Sigmoid colon (tissue), 7 donors: ENCODE measurements at places on chromosomes 6 and 20. TPM values are rescaled to one million over a fixed set of nuclear protein-coding genes. Genes with fewer than 3 reads are reported as not detected.

- no peak overlapping the region for H3K4me3 ChIP-seq
- no peaks in the 10 kb centered on the region for H3K4me1 ChIP-seq
- peaks cover 76% of the 10 kb centered on the region for H3K36me3 ChIP-seq
These were observed 17.6 kb downstream of the TMEM74B start for GRCh38 chr20:1166948-1167720.

GRCh38 chr20:24954151-24954550 lies 5.1 kb downstream of the CST7 start:
- H3K27ac ChIP-seq, result no peak overlapping the region
- peaks cover 5% of the 10 kb centered on the region for H3K27me3 ChIP-seq
- H3K4me3 ChIP-seq, result no peak overlapping the region
- peak; percentile 58 for DNase-seq
- no peaks in the 10 kb centered on the region for H3K4me1 ChIP-seq
- peaks cover 27% of the 10 kb centered on the region for H3K36me3 ChIP-seq

GRCh38 chr6:93226822-93227221 lies 192.5 kb downstream of the EPHA7 start:
- no peak for DNase-seq
- no peaks in the 10 kb centered on the region for H3K27me3 ChIP-seq
- H3K27ac ChIP-seq, result no peak overlapping the region
- no peak overlapping the region for H3K4me3 ChIP-seq
- H3K4me1 ChIP-seq, result no peaks in the 10 kb centered on the region
- no peaks in the 10 kb centered on the region for H3K36me3 ChIP-seq

DNA sequence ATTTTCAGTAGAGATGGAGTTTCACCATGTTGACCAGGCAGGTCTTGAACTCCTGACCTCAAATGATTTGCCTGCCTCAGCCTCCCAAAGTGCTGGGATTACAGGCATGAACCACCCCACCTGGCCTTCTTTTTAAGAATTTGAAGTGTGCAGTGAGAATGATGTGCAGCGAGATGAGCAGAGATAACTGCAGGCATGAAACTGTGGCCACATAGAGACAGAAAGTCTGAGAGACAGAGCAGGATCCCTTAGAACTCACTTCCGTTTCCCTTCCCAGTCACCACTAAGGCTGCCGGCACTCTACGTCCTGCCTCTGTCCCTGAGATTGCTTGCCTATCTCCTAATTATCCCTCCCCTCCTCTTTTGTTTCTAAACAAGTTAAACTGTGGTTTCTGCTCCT lies 27.2 kb downstream of the IL22RA2 start:
- H3K27me3 ChIP-seq, result no peaks in the 10 kb centered on the region
- H3K4me3 ChIP-seq, result no peak overlapping the region
- no peaks in the 10 kb centered on the region for H3K4me1 ChIP-seq
- no peaks in the 10 kb centered on the region for H3K36me3 ChIP-seq

DNA sequence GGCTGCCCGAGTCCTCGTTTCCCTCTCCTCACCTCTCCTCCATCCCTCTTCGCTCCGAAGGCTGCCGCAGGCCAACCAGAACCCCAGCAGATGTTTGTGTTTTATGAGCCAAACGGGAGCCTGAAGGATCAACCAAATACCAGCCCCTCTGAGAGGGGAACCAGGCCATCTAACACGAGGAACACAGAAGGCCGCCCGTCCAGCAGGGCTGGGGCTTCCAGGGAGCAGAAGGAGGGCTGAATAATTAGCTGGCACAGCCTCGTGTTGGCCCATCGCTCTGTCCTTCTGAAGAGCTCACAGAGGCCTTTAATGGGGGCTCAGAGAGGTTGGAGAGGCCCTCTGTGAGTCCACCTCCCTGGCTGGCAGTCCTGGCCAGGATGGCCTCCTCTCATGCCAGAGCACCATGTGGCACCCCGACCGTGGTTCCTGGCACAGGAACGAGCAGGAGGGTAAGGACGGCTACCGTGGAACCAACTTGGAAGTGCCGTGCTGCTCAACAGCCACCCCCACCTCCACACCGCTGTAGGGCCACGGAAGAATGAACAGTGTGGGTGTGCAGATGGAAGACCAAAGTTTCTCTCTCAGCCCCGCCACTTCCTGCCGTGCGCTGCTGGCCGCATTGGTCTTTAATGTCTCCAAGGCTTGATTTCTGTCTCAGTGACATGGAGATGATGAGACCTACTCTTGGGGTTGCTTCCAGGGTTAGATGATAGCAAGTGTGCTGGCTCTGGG lies 155.2 kb downstream of the SCML4 start:
- H3K36me3 ChIP-seq, result no peaks in the 10 kb centered on the region
- no peak overlapping the region for H3K27ac ChIP-seq
- H3K4me1 ChIP-seq, result peaks cover 10% of the 10 kb centered on the region
- H3K27me3 ChIP-seq, result no peaks in the 10 kb centered on the region
- DNase-seq, result no peak

DNA sequence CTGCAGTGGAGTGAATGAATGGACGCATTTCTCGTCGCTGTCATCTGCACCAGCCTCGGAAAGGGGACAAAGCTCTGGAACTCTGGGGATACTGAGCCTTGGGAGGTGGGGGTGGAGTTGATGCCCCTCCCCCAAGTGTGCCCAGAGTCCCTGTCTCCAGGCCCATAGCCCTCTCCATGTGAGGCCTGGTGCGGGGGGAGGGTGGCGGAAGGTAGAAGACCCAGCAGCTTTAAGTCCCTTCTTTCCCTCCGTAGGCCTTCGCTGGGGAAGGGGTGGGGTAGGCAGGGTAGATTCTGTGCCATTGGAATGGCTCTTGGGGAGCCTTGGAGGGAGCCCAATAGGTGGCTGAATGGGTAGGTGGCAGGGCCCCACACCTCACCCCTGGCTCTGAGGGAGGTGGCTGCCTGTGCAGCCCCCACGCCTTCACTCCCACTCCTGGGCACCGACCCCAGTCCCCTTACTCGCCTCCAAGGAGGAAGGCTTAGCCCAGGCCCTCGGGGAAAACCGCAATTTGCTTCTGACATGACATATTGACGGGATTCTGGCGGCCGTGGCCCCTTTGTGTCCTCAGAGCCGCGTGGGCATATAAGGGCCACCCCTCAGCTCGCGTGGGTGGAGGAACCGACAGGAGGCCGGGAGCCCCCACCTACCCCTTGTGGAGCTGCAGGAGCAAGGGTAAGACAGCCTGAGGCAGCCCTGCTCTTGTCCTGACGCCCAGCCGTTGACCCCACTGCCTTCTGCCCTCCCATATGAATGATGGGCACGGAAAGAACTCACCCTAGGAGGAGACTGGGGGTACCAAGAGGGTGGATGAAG lies at the start of gene BPIFB3:
TSS of gene BPIFB3 (plus strand) at position 613 of the 816 bp plus-strand sequence. CDS start 1,533 bp downstream, outside the sequence.
- H3K36me3 ChIP-seq, result no peaks in the 10 kb centered on the region
- H3K27ac ChIP-seq, result no peak within 1 kb of the TSS
- no peaks in the 10 kb centered on the region for H3K4me1 ChIP-seq
- H3K27me3 ChIP-seq, result peaks cover 5% of the 10 kb centered on the region

DNA sequence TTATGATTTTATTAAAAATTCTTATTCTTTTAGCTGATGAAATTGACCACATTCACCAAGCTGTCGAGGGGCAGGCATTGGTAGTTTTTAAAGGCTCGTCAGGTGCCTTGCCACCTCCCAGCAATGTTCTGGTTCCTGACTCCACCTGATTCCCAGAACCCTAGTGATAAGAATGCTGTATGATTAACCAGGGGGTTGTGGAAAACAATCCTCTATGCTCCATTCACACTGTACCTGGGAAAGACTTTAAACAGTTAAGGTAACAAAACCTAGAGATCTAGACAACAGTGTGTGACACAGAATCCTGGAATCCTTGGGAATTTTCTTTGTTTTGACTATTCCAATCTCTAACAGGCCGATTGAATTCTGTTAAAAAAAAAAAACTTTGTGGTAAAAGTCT lies 165.7 kb upstream of the OLIG3 start:
- DNase-seq, result no peak
- H3K27me3 ChIP-seq, result no peaks in the 10 kb centered on the region
- H3K4me3 ChIP-seq, result no peak overlapping the region
- H3K36me3 ChIP-seq, result no peaks in the 10 kb centered on the region
- no peaks in the 10 kb centered on the region for H3K4me1 ChIP-seq

DNA sequence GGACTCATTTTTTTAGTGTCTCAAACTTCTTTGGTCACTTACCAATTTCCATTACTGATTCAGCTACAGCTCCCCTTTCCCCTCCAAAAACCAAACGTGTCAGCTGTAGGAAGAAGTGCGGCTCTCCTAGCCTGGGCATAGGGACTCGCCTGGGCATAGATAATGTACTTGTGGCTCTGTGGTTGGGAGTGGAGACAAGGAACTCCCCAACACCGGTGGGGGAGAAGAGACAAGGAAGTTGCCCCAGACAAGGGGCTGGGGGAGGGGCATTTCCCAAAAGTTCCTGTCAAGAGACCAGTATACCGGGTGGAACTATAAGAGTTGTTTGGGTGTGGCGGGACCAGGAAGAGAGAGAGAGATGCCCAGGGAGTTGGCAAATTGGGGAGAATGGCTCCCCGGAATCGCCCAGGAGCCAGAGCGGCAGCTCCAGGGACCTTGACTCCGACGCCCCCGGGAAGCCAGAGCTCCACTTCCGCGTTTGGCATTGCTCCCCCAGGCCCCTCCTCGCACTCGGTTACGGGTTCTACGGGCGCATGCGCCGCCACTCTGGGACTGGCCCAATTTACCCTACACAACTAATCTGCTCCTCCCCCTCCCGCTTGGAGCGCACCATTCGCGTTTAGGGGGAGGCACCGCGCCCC lies 871 bp upstream of the ZFAND3 start:
- H3K4me1 ChIP-seq, result peaks cover 41% of the 10 kb centered on the region
- DNase-seq, result peak; percentile 99
- H3K4me3 ChIP-seq, result peak overlapping the region; percentile 94
- H3K36me3 ChIP-seq, result no peaks in the 10 kb centered on the region
- H3K27me3 ChIP-seq, result no peaks in the 10 kb centered on the region
- H3K27ac ChIP-seq, result peak overlapping the region; percentile 97

DNA sequence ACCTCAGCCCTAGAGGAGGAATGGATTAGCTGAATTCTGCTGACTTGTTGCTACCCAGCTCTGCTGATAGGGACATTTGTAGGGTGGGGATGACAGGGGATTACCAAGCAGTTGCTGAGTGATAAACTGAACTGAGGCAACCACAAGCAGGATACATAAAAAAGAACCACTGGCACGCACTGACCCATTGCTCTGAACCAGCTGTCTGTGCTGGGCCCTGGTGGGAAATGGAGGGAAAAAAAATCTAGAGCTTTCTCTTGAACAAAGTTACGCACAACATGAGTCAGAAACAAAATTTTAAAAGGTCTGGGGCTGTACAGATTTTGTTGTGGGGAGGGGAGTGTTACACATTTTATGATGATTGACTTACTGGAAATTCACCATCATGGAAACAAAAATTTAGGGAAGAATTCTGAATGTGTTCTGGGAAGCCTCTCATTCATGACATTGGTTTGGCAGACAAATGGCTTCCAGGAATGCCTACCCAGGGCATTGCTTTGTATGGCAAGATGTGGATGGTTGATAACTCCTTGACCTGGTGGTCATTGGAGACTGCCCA lies 37.7 kb downstream of the FOXO3 start:
- peaks cover 60% of the 10 kb centered on the region for H3K4me1 ChIP-seq
- DNase-seq, result no peak
- no peaks in the 10 kb centered on the region for H3K36me3 ChIP-seq
- H3K4me3 ChIP-seq, result no peak overlapping the region
- H3K27ac ChIP-seq, result peak overlapping the region; percentile 90
- H3K27me3 ChIP-seq, result no peaks in the 10 kb centered on the region

- H3K27me3 ChIP-seq, result no peaks in the 10 kb centered on the region
- peaks cover 68% of the 10 kb centered on the region for H3K4me1 ChIP-seq
- peak overlapping the region; percentile 81 for H3K4me3 ChIP-seq
- H3K36me3 ChIP-seq, result peaks cover 33% of the 10 kb centered on the region
- H3K27ac ChIP-seq, result peak overlapping the region; percentile 95
- DNase-seq, result peak; percentile 88
These were observed 622 bp downstream of the GPANK1 start for GRCh38 chr6:31663961-31664789.

Gene HAO1
- polyA plus RNA-seq, result not detected
